ENCODE measurements at places on chromosomes 5 and 9. TPM values are rescaled to one million over a fixed set of nuclear protein-coding genes. Genes with fewer than 3 reads are reported as not detected.

TNFSF15 gene
- total RNA-seq: not detected

RASGRF2 gene
- total RNA-seq: 0.19 TPM

SMARCA2 gene
- 387 TPM for total RNA-seq

PLEKHG4B gene
- 0.05 TPM for total RNA-seq

ACER2 gene
- total RNA-seq: 2.3 TPM

PIP5K1B gene
- 14.5 TPM for total RNA-seq

CBY3 gene
- total RNA-seq: not detected

IL11RA gene
- total RNA-seq: 4.8 TPM

PDE8B gene
- not detected for total RNA-seq

GRM6 gene
- total RNA-seq: not detected

DMRT3 gene
- total RNA-seq: not detected

IL13 gene
- not detected for total RNA-seq

RGS7BP gene
- total RNA-seq: not detected

BRD9 gene
- 44.5 TPM for total RNA-seq

Data from GM12878 (cell line).